ENCODE measurements at places on chromosomes 6 and 20.

DNA sequence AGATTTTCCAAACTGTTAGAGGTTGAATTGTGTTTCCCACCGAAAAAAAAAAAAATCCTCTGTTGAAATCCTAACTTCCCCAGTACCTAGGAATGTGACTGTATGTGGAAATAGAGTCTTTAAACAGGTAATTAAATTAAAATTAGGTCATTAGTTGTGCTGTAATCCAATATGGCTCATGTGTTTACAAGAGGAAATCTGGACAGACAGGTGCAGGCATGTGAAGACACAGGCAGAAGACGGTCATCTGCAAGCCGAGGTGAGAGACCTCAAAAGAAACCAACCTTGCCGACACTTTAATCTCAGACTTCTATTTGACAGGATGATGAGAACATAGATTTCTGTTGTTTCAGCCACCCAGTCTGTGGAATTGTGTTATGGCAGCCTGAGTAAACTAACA is 28.6 kb upstream of the EZR start:
- DNase-seq = no peak

DNA sequence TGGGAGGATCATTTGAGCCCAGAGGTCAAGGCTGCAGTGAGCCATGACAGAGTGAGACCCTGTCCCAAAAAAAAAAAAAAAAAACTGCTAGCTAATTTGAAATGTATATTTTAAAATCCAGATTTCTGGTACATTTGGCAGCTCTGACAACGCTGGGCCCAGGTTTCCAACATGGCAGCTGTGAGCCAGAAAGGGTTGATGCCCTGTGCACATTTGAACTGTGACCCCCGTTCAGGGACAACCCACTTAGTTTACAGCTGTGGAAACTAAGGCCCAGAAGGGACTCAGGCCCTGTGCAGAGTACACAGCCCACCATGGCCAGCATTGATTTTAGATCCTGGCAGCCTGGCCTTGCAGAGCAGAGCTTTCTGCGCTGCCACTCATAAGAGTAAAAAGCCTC is 56.0 kb upstream of the MYL9 start:
- no peak for DNase-seq

DNA sequence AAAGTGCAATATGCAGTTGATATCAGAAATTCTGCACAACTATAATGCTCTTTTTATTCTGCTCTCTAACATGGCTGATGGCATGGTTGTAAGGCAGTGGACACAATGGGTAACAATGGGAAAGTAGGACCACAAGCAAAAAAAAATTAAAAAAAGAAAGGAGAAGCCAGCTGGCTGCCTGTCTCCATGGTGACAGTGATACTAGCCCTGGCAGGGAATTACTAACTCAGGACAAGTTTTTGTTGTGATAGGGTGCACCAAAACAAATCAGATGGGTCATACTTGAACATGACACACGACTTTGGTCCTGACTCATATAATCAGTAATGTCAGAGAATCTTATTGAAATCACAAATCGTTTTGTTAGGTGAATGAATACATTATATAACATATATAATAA is 169.4 kb downstream of the TRDN start:
- DNase-seq = no peak

DNA sequence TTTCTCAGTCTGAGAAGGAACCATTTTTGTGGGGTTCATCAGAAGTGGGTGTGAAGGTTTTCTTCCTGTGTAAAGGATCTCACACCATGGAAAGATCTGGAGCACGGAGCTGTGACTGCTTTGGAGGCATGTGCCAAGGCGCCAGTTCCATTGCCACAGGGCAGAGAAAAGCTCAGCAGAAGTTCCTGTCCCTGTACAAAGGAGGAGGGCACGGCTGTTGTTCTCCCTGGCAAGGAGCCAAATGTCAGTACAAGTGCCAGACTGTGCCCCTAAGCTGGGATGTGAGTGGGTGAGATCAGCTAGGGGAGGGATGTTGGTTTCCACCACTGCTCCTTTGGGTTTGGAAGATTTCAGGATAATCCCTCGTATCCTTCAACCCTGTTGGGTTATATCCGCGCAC is 117.3 kb downstream of the CRYBG1 start:
- DNase-seq = no peak

GRCh38 chr6:83308833-83309232 is 115.7 kb downstream of the RWDD2A start:
- DNase-seq = no peak

DNA sequence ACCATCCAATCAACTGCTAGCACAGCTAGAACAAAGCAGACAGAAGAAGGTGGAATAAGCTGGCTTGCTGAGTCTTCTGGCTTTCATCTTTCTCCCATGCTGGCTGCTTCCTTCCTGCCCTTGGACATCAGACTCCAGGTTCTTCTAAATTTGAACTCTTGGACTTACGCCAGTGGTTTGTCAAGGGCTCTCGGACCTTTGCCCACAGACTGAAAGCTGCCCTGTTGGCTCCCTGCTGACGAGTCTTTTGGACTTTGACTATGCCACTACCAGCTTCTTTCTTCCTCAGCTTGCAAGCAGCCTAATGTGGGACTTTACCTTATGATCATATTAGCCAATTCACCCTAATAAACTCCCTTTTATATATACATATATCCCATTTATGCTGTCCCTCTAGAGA is 164.1 kb upstream of the GJE1 start:
- no peak for DNase-seq

DNA sequence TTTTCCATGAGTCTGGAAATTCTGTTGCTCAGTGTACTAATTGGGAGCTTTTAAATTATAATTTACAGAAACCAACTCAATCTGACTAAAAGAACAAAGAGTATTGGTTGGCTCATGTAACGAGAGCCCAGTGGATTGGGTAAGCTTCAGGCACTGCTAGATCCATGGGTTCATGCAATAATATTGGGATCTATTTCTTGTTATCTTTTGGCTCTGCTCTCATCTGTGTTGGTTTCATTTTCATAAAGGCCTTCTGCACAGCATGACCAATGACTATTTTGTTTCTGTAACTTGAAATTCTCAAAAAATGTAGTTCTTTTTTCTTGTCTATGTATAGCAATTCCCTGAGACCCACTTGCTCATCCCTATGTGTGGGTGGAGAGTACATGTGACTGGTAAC is 12.0 kb downstream of the SLC2A10 start:
- peak; percentile 44 for DNase-seq

DNA sequence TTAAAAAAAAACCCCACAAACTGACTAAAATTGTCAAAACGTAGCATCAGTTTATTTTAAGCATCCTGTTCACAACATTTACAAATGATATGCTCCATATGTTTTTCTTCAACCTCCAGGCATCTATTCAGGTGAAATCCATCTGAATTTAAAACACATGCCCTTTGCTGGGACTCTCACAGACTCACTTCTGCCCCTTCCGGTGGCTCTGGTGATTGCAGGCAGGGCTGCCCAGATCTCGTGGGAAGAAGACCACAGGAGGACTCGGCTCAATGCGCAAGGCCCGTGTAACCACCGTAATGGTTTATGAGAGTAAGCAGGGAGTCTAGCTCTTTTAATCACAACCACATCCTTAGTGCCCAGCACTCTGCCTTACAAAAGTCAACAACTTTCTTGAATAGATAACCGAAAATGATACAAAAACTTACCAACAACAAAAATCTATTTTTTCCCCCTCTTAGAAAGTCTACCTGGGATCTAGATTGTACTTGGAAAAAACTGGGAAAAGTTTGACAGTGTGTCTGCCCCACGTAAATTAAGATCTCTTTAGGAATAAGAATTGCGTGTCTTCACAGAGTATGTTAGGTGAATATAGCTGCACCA is 139.1 kb downstream of the KIF16B start:
- DNase-seq = peak; percentile 90

DNA sequence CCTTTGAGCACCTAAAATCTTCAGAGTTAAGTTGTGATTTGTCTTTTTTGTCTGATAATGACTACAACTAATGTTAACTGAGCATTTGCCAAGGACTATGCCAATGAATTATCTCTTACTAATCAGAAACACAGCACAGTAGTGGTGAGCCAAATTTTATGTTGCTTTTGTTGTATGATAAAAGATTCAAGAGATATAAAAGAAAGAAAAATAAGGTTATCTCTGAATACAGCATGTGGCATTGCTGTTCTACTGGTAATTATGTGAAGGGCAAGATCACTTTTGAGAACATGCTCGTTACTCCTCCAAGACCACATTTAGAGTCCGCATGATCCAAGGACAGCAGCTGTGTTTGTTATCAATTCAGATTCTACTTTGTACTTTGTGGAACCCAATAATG is 133.4 kb upstream of the MYLIP start:
- peak; percentile 53 for DNase-seq

GRCh38 chr6:83073615-83074014 is 6.1 kb downstream of the DOP1A start:
- DNase-seq = no peak

DNA sequence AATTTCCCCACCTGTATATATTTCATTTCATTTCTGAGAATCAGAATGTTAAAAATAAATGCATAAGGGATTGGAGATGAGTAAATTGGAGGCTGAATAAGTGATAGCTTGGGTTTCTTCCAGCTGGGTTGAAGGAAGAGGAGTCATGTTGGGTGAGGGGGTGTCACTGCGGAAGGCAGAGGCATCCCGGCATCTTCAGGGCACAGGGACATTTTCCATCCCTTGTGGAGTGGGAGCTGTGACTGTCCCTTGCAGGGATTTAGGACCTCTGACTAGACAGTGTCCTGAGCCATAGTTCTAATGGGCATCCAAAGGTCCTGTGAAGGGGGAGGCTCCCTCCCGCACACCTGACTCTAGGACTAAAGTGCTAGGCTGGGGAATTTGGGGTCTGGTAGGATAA is 2.1 kb downstream of the MCHR2 start:
- DNase-seq = no peak

DNA sequence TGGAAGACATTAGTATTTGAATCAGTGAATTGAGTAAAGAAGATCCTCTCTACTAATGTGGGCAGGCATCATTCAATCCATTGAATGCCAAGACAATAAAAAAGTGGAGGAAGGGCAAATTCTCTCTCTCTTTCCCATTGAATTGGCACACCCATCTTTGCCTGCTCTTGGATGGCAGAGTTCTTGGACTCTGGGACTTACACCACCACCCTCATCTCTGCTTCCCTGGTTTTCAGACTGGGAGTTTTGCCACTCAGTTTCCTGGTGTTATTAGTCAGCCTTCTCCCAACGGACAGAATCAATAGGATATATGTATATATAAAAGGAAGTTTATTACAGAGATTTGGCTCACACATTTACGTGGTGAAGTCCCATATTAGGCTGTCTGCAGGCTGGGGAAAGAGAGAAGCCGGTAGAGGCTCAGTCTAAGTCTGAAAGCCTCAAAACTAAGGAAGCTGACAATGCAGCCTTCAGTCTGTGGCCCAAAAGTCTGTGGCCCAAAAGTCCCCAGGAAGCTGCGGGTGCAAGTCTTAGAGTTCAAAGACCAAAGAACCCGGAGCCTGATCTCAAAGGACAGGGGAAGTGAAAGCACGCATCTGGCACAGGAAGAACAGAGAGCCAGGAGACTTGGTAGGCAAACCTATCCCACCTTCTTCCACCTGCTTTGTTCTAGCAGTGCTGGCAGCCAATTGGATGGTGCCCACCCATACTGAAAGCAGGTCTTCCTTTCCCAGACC is 64.4 kb downstream of the SMPDL3A start:
- DNase-seq = no peak

DNA sequence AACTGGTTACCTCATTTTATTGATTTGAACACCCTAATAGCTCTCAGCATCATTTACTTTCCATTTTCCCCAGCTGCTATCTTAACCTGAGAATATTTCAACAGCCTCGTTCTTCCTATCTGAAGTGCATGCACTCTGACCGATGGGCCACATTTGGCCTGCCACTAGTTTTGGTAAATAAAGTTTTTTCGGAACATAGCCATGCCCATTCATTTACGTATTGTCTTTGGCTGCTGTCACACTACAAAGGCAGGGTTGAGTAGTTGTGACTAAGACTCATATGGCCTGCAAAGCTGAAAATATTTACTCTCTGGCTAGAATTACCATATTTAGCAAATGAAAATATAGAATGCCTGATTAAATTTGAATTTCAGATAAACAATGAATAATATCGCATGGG is 10.8 kb downstream of the ADGRF4 start:
- DNase-seq = no peak

DNA sequence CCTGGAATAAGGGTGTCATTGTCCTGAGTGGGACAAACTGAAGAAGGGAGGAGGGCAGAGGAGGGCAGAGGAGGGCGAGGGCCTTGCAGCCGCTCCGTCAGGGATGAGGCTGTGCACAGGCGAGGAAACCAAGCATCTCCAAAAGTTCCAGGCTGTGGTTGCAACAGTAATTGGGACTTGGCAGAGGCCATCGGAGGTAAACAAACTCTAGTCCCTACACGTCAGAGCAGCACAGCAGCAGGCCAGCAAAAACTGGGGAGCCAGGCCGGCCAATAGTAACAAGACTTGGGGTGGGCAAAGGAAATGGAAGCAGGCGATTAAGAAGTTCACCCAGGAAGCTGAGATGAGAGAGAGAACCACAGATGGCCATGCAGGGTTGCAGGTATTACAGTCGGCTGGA is 142.8 kb downstream of the SMOC2 start:
- no peak for DNase-seq

DNA sequence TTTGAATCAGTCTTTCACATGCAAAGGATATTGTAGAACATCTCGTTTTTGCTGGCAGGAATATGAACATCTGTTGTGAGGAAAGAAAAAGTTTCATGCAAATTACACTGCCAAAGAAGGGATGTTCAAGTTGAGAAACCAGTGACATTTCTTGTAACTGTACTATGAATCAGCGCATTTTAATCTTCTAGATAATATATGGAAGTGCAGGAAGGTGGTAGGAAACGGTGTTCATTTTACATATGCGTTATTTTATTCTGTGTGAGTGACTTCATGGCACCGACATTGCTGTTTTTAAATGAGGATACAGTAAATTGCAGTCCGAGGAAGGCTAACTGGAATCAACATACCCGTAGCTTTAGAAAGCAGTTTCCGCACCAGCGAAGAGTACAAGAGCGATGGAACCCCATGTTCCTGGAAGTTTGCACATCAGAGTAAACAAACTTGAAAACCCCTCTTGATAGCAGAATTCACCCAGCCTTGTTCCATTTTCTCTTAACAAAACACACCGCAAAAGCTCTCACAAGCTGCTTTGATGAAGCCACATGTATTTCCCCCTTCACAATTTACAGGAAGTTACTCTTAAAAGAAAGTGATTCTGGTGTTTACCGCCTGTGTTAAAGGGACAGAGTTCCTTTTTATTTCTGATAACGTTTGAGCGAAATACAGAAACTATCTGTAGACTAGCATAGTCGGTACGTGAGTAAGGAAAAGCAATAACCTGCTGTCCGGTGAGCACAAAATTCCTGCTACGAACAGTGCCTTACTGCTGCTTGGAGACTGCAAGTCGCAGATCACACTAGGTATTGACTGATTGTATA is 11.5 kb downstream of the PRDM1 start:
- peak; percentile 88 for DNase-seq

- no peak for DNase-seq
Observed at GRCh38 chr20:63173552-63174191, 42.3 kb downstream of the YTHDF1 start.

- DNase-seq = no peak
Observed at GRCh38 chr6:26162399-26162798, 75.2 kb downstream of the HFE start.
